ENCODE measurements at places on chromosomes 3 and 15.

DNA sequence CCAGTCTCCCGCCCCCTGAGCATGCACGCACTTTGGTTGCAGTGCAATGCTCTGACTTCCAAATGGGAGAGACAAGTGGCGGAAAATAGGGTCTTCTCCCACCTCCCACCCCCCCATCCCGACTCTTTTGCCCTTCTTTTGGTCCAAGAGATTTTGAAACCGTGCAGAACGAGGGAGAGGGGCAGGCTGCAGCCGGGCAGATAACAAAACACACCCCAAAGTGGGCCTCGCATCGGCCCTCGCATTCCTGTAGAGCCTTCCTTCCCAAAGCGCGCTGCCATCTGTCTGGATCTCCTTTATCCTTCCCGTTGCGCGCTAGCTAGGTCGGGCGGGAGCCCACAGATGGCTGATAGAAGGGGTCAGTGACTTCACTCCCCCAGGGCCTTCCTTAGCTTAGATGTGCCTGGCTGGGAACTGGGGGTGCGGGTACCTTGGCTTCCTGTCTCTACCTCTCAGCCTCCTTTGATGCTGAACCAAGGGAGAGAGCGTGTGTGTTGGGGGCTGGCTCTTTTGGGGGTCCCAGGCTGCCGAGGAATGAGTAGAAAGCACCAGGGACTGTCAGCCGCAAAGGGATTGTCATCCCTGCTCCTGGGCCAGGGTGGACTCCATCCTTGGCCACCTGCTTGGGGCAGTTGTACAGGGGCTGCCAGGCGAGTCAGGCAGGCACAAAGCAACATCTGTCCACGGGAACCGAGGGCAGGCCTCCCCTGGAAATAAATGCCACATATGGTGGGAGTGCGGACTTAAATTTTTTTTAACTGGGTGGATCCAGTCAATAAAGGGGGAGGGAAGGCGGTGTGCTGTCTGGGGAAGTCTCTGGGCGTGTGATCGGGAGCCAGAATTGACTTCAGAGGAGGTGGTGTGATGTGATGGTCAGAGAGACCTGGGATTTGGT, 1.8 kb downstream of the SMAD3 start:
- no peak for DNase-seq

DNA sequence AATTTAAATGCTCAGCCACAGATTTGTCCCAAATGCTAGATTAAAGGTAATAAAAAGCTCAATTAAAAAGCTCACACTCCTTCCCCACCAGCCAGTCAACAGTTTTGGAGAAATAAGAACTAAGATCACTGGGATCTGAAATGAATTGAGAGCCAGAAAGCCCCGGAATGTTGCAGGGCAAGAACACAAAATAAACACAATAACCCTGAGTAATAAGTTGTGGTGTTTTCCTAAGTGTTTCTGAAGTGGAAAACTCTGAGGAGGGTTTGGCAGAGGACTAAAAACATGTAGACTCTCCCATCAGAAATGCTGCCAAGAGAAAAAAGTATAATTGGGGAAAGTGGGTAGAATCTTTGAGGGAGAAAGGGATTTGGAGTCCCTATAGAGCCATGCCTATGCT, 127.8 kb downstream of the ABI3BP start:
- no peak for DNase-seq

DNA sequence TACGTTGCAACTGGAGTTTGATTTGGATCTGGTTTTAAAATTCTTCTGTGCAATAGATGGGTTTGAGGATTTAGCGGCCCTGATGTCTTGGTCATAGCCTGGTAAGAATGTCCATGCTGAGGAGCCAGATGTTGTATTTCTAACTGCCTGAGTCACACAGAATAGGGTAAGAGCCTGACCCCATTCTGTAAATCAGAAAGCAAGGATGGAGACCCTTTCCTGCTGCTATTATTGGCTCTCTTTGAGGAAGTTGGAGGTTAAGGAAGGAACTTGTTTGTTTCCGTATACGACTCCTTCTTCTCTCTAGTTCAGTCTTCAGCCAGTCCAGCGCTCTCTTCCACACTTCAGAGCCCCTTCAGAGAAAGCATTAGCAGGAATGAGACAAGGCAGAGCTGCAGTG, 65.1 kb downstream of the HCN4 start:
- DNase-seq = no peak

- no peak for DNase-seq
Observed at GRCh38 chr3:195807681-195808121, 4.0 kb downstream of the MUC4 start.

- no peak for DNase-seq
Observed at GRCh38 chr15:40252141-40252437, 13.2 kb downstream of the PAK6 start.

DNA sequence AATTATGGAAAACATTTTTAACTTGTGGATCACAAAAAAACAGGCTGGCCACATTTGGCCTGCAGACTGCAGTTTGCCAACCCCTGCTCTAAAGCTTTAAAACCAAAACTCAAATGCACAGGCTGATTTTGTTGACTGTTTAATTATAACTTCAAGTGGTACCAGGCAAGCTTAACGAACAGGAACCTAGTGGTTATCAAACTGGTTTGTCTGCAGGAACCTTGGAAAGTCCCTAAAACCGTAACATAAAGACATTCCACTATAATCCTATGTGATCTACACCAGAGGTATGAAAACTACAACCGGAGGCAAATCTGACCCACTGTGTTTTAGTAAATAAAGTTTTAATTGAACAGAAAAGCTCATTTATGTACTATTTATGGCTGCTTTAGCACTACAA, 52.4 kb downstream of the TBL1XR1 start:
- DNase-seq = no peak

- peak; percentile 88 for DNase-seq
Observed at GRCh38 chr15:84955089-84955848, 26.4 kb upstream of the PDE8A start.
